Sciatic nerve (tissue), 2 donors: ENCODE measurements at places on chromosomes 1 and 21. TPM values are rescaled to one million over a fixed set of nuclear protein-coding genes. Genes with fewer than 3 reads are reported as not detected.

KIF14 gene
- total RNA-seq = 0.22 TPM

IGSF21 gene
- 4.5 TPM for total RNA-seq

KDF1 gene
- not detected for total RNA-seq

ARPC5 gene
- 142 TPM for total RNA-seq

ABCG1 gene
- 44.2 TPM for total RNA-seq

SPRR3 gene
- total RNA-seq = 0.45 TPM

TRIM62 gene
- total RNA-seq = 12.7 TPM

CELA2A gene
- total RNA-seq = 0.94 TPM

ADAM30 gene
- total RNA-seq = not detected

KCNJ9 gene
- total RNA-seq = 0.18 TPM

MPL gene
- total RNA-seq = 0.40 TPM

RNASEL gene
- total RNA-seq = 11.6 TPM

UBXN10 gene
- 0.13 TPM for total RNA-seq

TGFB2 gene
- total RNA-seq = 46.8 TPM

PLA2G2D gene
- total RNA-seq = not detected

NPR1 gene
- total RNA-seq = 34.1 TPM

TENT5C gene
- total RNA-seq = 37.0 TPM

TARBP1 gene
- total RNA-seq = 31.5 TPM

RAB42 gene
- 5.8 TPM for total RNA-seq

CA6 gene
- not detected for total RNA-seq

GPR52 gene
- total RNA-seq = 4.6 TPM

TMEM54 gene
- total RNA-seq = 12.3 TPM

KLHDC7A gene
- total RNA-seq = not detected

LCE1E gene
- not detected for total RNA-seq

SNIP1 gene
- total RNA-seq = 17.3 TPM

FUCA1 gene
- total RNA-seq = 22.3 TPM

PDC gene
- not detected for total RNA-seq

ZNF648 gene
- 0.53 TPM for total RNA-seq

S100A7A gene
- total RNA-seq = not detected

OR10Z1 gene
- not detected for total RNA-seq

AMY1B gene
- total RNA-seq = not detected

AADACL3 gene
- total RNA-seq = not detected

SLAMF9 gene
- total RNA-seq = 0.80 TPM

AURKAIP1 gene
- total RNA-seq = 58.9 TPM

IVNS1ABP gene
- 138 TPM for total RNA-seq

SPATA6 gene
- 70.3 TPM for total RNA-seq

SLAMF8 gene
- total RNA-seq = 3.3 TPM

PLA2G2F gene
- not detected for total RNA-seq

ABCA4 gene
- total RNA-seq = 0.40 TPM

NBPF10 gene
- total RNA-seq = 4.3 TPM

CRABP2 gene
- total RNA-seq = 40.0 TPM

C4BPB gene
- total RNA-seq = 1.8 TPM

ORC1 gene
- 0.45 TPM for total RNA-seq

RYR2 gene
- 0.49 TPM for total RNA-seq

C1QTNF12 gene
- total RNA-seq = 3.5 TPM

MYBPH gene
- not detected for total RNA-seq

ADGRL4 gene
- 50.1 TPM for total RNA-seq

TTLL7 gene
- total RNA-seq = 15.7 TPM

CA14 gene
- 0.71 TPM for total RNA-seq

LAD1 gene
- 0.76 TPM for total RNA-seq
